ENCODE measurements at places on chromosomes 16 and 17.
A peak's percentile ranks its signal among the peaks of the same experiment; 100 is the strongest.

DNA sequence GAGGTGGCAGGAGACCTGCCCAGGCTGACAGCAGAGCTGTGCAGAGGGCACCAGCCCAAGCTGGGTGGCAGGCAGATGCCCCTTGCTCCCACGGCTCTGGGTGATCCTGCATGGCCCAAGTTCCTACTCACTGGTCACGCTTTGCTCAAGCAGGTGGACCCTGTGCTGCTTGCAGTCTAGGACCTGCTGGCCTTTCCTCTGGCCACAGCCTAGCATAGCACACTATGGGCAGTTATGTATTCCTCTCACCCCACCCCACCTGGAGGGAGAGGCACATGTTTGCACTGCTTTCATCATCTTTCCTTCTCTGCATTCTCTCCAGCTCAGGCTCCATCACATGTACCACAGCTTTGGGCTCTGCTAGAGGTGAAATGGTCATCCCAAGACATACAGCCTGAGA lies 19.6 kb upstream of the SREBF1 start:
- H3K27me3 ChIP-seq, result no peaks in the 10 kb centered on the region
- no peaks in the 10 kb centered on the region for H3K36me3 ChIP-seq
- H3K4me1 ChIP-seq, result peaks cover 21% of the 10 kb centered on the region
- H3K27ac ChIP-seq, result no peak overlapping the region

GRCh38 chr17:75124041-75124818 lies 7.3 kb downstream of the NT5C start:
- H3K27me3 ChIP-seq, result no peaks in the 10 kb centered on the region
- no peak for DNase-seq
- H3K27ac ChIP-seq, result no peak overlapping the region
- H3K4me1 ChIP-seq, result no peaks in the 10 kb centered on the region
- no peak overlapping the region for H3K4me3 ChIP-seq
- no peaks in the 10 kb centered on the region for H3K36me3 ChIP-seq

- no peak for DNase-seq
- no peaks in the 10 kb centered on the region for H3K36me3 ChIP-seq
- no peak overlapping the region for H3K4me3 ChIP-seq
- H3K4me1 ChIP-seq, result no peaks in the 10 kb centered on the region
- H3K27me3 ChIP-seq, result no peaks in the 10 kb centered on the region
Measured at GRCh38 chr17:66976781-66977201, 12.3 kb downstream of the CACNG4 start.

DNA sequence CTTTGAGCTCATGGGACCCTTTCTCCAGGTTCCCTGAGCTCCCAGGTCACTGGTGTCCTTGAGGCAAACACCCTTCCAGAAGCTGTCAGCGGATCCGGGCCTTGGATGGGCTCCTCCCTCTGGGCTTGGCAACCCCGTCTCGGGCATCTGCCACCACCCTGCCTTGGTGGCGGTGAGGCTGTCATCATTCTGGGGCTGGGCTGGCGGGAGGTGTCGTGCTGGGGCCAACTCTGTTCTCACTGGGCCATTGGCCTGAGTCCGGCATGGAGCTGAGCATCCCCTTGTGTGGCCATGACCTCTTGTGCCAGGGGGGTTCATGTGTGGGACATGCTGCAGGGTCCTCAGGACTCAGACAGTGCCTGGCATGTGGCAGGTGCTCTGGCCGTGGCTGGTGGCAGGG lies 197.6 kb downstream of the LAT start:
- H3K27me3 ChIP-seq, result no peaks in the 10 kb centered on the region
- H3K4me3 ChIP-seq, result no peak overlapping the region
- H3K27ac ChIP-seq, result peak overlapping the region; percentile 41
- DNase-seq, result no peak

DNA sequence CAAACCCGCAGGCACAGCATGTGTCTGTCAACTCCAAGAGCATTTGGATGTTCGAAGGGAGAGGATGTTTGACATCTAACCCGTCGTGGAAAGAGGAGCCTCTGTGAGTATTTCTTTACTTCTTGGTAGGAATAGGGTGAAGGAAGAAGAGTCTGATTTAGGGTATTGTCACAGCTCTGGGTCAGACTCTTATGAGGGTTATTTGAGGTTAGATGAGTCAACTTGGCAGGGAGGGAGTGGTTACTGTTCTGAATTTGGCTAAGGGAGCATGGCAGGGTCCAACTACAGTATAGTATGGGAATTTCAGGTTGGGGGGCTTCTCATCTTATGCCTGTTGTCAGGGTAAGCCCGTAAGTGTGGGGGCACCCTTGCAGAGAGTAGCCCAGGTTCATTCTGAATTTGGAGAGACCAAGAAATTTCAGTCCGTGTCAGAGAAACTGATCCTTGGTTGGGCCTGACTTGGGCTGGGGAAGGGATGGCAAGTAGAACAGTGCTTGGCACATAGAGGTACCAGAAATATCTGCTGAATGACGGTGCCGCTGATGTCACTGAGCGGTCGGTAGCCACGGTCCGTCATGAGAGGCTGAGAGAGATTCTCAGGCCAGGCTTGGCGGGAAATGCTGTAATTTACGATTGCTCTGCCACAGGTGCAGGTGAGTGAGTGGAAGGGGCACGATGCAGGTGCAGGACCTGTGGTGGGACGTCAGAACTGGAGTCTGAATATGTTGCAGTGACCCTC lies 43.2 kb downstream of the MYH3 start:
- H3K36me3 ChIP-seq, result no peaks in the 10 kb centered on the region
- no peak overlapping the region for H3K27ac ChIP-seq
- H3K27me3 ChIP-seq, result no peaks in the 10 kb centered on the region
- no peak overlapping the region for H3K4me3 ChIP-seq
- no peak for DNase-seq

DNA sequence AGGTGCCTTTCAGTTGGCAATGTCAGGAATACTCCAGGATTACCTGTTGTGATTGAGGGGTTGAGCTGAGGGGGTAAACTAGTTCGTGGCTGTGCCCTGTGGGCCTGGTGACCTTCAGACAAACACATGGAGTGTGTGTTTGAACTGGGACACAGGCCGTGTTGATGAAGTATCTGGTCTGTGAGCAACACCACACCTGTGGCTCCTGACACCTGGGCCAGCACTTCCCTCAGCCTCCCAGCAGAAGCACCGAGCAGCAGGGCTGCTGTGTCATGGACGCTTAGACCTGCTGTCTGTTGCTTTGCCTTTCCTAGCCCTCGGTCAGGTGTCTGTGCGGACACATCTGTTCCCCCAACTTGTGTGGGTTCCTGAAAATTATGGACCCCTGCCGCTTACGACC lies 82.9 kb downstream of the KSR1 start:
- no peaks in the 10 kb centered on the region for H3K36me3 ChIP-seq
- H3K4me1 ChIP-seq, result peaks cover 9% of the 10 kb centered on the region
- H3K27me3 ChIP-seq, result no peaks in the 10 kb centered on the region
- DNase-seq, result no peak
- no peak overlapping the region for H3K27ac ChIP-seq

DNA sequence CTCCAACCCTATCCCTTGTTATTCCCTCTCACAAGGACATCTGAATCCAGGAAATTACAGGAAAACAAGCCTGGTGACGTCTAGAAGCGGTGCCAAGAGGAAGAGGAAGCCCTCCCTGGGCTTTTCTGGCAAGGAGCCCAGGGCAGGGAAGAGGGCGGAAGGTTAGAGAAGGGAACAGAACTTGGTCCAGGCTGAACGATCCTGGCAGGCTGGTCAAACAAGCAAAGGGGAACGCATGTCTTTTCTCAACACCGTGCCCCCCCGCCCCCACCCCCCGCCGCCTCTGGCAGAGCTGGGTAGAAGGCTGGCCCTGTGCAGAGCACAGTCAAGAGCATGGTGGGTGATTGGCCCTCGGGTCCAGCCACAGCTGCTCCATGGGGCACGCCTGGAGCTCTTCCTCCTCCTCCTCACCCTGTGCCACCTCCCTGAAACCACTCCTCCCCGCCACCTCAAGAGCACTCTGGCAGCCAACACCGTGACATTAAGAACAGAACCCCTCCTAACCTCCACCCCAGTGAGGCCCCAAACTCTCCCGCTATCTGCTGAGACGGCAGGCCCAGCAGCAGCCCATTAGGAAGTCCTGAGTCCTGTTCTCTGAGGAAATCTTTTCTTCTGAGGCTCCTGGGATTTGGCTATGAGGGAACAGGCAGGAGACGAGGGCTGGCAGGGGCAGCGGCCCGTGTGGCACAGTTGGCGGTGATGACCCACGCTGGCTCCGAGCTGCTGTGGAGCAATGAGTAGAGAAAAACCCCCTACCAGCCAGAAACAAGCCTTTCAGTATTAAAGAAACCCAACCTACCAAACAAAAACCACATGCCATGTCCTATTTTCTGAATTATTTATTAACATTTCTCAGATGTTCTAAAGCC lies 7.3 kb downstream of the C16orf86 start:
- no peaks in the 10 kb centered on the region for H3K36me3 ChIP-seq
- H3K4me1 ChIP-seq, result no peaks in the 10 kb centered on the region
- no peak overlapping the region for H3K4me3 ChIP-seq
- peaks cover 89% of the 10 kb centered on the region for H3K27me3 ChIP-seq
- peak; percentile 80 for DNase-seq
- H3K27ac ChIP-seq, result no peak overlapping the region

- no peaks in the 10 kb centered on the region for H3K27me3 ChIP-seq
- H3K36me3 ChIP-seq, result peaks cover 2% of the 10 kb centered on the region
- H3K4me1 ChIP-seq, result peaks cover 2% of the 10 kb centered on the region
- peak; percentile 61 for DNase-seq
- H3K4me3 ChIP-seq, result no peak overlapping the region
- peak overlapping the region; percentile 4 for H3K27ac ChIP-seq
Measured at GRCh38 chr17:68437979-68438822, 19.1 kb downstream of the WIPI1 start.

GRCh38 chr16:399340-400019 lies 2.2 kb upstream of the DECR2 start:
- DNase-seq, result no peak
- no peaks in the 10 kb centered on the region for H3K27me3 ChIP-seq
- H3K4me1 ChIP-seq, result peaks cover 9% of the 10 kb centered on the region

- H3K27ac ChIP-seq, result no peak overlapping the region
- no peaks in the 10 kb centered on the region for H3K27me3 ChIP-seq
- H3K4me3 ChIP-seq, result no peak overlapping the region
- no peaks in the 10 kb centered on the region for H3K4me1 ChIP-seq
Measured at GRCh38 chr16:19967561-19967960, 82.9 kb upstream of the GPRC5B start.

GRCh38 chr16:80197741-80198201 lies 343.0 kb upstream of the DYNLRB2 start:
- H3K4me3 ChIP-seq, result no peak overlapping the region
- no peak overlapping the region for H3K27ac ChIP-seq
- no peaks in the 10 kb centered on the region for H3K4me1 ChIP-seq
- peaks cover 41% of the 10 kb centered on the region for H3K27me3 ChIP-seq

DNA sequence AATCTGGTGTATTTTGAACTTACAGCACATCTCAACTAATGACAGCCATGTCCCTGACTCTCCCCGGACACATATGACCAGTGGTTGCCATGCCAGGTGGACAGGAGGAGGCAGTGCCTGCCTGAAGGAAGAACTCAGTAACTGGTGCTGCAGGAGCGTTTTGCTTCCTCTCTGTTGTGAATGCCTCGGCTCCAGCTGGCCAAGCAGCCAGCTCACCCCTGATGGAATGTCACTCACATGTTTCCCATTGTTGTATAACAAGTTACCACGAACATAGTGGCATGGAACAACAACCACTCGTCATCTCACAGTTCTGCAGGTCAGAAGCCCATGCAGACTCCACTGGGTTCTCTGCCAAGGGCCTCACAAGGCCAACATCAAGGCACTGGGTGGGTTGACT lies 20.1 kb upstream of the IRF8 start:
- H3K4me3 ChIP-seq, result no peak overlapping the region
- peaks cover 17% of the 10 kb centered on the region for H3K27me3 ChIP-seq
- H3K4me1 ChIP-seq, result no peaks in the 10 kb centered on the region
- H3K27ac ChIP-seq, result no peak overlapping the region
- peak; percentile 57 for DNase-seq

- no peaks in the 10 kb centered on the region for H3K36me3 ChIP-seq
- no peak overlapping the region for H3K27ac ChIP-seq
- H3K27me3 ChIP-seq, result no peaks in the 10 kb centered on the region
Measured at GRCh38 chr17:51817955-51818354, 340.6 kb downstream of the CA10 start.

GRCh38 chr16:4566144-4566543 lies 10.0 kb downstream of the C16orf96 start:
- no peaks in the 10 kb centered on the region for H3K4me1 ChIP-seq
- H3K36me3 ChIP-seq, result no peaks in the 10 kb centered on the region
- no peaks in the 10 kb centered on the region for H3K27me3 ChIP-seq
- H3K4me3 ChIP-seq, result no peak overlapping the region
- no peak overlapping the region for H3K27ac ChIP-seq
- DNase-seq, result no peak

GRCh38 chr17:15440347-15440746 lies 27.1 kb downstream of the CDRT4 start:
- H3K4me3 ChIP-seq, result no peak overlapping the region
- no peaks in the 10 kb centered on the region for H3K27me3 ChIP-seq
- H3K4me1 ChIP-seq, result peaks cover 36% of the 10 kb centered on the region
- no peak for DNase-seq
- peak overlapping the region; percentile 83 for H3K27ac ChIP-seq
- peaks cover 3% of the 10 kb centered on the region for H3K36me3 ChIP-seq

- DNase-seq, result peak; percentile 55
- H3K4me1 ChIP-seq, result peaks cover 20% of the 10 kb centered on the region
- H3K27me3 ChIP-seq, result peaks cover 82% of the 10 kb centered on the region
- H3K27ac ChIP-seq, result no peak overlapping the region
- no peak overlapping the region for H3K4me3 ChIP-seq
- no peaks in the 10 kb centered on the region for H3K36me3 ChIP-seq
Measured at GRCh38 chr17:2058586-2059546, 4.0 kb downstream of the HIC1 start.

DNA sequence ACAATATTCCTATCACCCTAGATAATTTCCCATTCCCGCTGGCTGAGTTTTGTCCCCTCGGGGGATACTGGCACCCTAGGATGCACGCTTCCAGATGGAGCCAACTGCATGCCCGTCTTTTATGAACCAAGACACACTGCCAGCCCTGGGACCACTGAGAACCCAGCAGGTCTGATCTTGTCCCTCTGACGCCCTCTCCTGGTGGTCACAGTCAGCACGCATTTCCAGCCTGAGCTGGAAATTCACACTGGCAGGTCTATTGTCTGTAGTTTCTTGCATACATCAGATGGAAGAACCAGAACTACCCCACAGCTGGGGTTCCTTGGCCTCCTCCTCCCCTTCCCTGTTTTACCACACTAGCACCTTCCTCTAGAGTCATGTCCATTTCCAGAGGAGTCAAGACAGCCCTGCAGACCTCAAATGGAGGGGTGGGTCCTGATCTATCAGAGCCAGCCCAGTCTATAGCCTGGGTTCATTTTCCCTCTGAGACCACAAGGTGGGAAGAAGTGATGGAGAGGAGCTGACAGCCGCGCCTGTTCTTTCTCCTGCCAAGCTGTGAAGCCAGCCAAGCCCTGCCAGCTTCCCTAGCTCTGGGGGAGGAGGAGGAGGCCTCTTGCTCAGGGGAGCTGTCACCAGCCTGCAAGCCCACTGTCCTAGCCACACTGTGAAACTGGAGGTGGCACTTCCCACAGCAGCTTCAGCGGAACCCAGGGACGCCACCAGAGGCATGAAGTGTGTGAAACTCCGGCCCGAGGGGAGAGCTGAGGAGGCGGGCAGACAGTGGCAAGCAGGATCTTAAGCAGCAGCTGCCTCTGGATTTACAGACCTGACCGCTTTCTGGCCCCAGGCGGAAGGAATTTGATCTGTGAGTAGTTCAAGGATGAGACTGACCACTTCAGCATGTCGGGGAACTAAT lies 29.3 kb downstream of the MXRA7 start:
- H3K4me1 ChIP-seq, result peaks cover 22% of the 10 kb centered on the region
- no peaks in the 10 kb centered on the region for H3K36me3 ChIP-seq

All from cardiac muscle cell (in vitro differentiated cells and primary cell).